ENCODE measurements at places on chromosomes 12 and 14. TPM values are rescaled to one million over a fixed set of nuclear protein-coding genes. Genes with fewer than 3 reads are reported as not detected.

DNA sequence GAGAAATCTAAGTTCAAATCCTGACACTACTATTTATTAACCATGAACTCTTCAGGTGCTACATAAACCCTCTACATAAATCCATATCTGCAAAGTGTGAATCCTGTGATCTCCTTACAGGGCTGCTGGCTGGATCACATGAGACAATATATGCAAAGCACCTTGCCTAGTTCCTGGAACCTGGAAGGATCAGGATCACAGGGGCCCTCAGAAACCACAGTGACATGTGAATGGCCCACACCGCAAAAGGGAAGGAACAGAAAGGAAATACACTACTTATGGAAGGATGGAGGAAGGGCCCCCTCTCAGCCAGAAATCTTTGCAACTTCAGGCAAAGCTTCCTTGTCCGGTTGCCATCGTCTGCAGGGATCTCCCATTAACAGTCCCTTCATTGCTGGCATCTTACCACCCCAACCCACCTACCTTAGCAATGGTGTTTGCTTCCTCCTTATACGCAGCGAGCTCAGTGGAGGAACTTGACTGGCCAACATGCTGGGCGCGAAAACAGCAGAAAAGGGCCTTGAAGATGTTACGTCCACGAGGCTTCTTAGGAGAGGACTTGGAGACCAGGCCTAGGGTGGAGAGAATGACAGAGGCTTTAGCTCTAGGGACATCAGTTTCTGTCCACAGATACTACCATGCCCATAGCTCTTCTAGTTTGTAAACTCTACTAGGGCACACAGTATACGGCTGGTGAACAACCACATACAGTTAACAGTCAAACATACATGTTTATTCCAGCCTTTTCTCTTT lies 10.7 kb upstream of the AVIL start:
- DNase-seq, result no peak

- no peak for DNase-seq
These were observed 274.0 kb upstream of the FKBP4 start for GRCh38 chr12:2520722-2521246.

- DNase-seq, result no peak
These were observed 127.0 kb downstream of the MED13L start for GRCh38 chr12:116150452-116150851.

GRCh38 chr12:93957870-93958269 lies 190.5 kb upstream of the PLXNC1 start:
- no peak for DNase-seq

GRCh38 chr14:76100236-76100635 lies 51.5 kb upstream of the GPATCH2L start:
- no peak for DNase-seq

GRCh38 chr12:50120953-50121352 lies 8.9 kb downstream of the COX14 start:
- DNase-seq, result no peak

DNA sequence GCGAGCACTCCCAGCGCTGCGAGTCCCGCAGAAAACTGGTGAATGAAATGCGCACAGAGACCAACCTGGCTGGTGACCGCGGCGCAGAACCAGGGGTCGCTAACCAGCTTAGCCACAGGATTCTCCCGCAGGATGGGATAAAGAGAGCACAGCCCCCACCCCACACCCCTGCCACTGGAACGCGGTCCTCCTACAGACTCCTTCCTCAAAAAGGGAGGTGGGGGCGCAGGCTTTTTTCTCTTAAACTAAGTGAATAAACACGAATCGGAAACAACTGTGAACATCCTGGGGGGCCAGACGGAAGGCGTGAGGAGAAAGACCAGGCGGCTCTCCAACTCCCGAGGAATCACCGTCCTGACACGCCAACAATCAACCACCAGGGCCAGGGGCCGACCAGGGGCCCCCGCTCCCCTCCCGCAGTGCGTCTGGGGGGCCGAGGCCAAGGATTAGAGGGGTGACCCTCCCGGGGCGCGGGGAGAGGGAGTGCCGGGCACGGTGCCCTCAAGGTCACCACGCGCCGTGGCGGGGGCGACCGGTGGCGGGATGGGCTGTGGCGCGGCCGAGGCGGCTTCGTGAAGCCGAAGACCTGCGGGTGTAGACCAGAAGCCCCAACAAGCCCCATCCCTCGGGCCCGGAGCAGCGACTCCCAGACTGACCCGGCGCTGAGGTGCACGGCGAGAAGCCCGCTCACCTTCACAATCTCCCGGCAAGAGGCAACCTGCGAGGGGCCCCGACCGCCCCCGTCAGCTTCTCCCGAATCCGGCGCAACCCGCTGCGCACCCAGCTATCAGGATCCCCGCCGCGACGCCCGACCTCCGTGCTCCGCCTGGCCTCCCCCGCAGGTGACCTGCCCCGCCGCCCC lies 704 bp downstream of the ATP2B1 start:
- no peak for DNase-seq

CDH24 gene
- 17.7 TPM for total RNA-seq

RPL10L gene
- total RNA-seq, result not detected

Measured in epithelial cell of proximal tubule (primary cell).